ENCODE measurements at places on chromosomes 5 and 9.

- DNase-seq = no peak
Observed at GRCh38 chr5:139686706-139687441, 38.7 kb downstream of the CXXC5 start.

- DNase-seq = no peak
Observed at GRCh38 chr5:139638090-139638735, 9.9 kb upstream of the CXXC5 start.

- no peak for DNase-seq
Observed at GRCh38 chr5:31362529-31362900, 169.0 kb downstream of the CDH6 start.

DNA sequence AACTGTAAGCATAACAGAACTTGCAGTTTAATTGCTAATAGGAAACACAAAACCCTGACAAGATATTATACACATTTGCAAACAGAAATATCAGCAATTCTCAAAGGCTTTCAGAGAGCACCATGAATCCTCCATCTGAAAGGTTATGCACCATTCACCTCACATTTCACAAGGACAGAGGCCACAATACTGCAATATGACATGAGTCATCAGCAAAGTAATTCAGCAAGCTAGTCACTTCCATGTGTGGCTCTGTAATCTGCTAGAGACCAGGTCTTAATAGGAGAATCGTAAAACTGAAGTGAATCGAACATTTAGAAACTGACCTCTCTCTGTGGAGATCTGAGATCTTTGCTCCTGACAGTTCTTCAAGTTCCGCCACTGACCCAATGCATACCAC lies 28.3 kb downstream of the IARS1 start:
- no peak for DNase-seq

- DNase-seq = no peak
Observed at GRCh38 chr5:132270706-132271105, 13.2 kb downstream of the PDLIM4 start.

DNA sequence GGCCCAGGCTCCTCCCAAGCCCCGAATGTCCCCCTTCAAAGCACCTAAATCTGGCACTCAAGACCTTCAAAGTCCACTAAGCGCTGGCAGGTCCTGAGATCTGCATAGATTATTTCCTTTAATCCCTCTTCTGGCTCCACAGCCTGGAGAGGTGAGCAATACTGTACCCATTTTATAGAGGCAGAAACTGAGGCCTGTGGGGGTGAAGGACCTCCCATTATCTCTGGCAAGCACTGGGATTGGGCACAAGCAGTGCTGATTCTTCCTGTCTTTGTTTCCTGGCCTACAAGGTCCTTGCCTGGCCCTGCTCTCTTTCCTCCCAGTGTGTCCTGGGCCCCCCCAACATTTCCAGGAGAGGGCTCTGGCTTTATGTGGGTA lies 252.3 kb downstream of the PBX3 start:
- no peak for DNase-seq

GRCh38 chr9:95100071-95100627 lies 217.4 kb downstream of the FANCC start:
- no peak for DNase-seq

- DNase-seq = no peak
Observed at GRCh38 chr9:121946465-121946864, 146.6 kb downstream of the TTLL11 start.

- no peak for DNase-seq
Observed at GRCh38 chr9:110153431-110153830, 54.5 kb downstream of the C9orf152 start.
